ENCODE measurements at places on chromosomes 7 and 10. TPM values are rescaled to one million over a fixed set of nuclear protein-coding genes. Genes with fewer than 3 reads are reported as not detected.

EGFR gene
- 9.6 TPM for polyA plus RNA-seq

GJC3 gene
- polyA plus RNA-seq, result 0.34 TPM

DNA sequence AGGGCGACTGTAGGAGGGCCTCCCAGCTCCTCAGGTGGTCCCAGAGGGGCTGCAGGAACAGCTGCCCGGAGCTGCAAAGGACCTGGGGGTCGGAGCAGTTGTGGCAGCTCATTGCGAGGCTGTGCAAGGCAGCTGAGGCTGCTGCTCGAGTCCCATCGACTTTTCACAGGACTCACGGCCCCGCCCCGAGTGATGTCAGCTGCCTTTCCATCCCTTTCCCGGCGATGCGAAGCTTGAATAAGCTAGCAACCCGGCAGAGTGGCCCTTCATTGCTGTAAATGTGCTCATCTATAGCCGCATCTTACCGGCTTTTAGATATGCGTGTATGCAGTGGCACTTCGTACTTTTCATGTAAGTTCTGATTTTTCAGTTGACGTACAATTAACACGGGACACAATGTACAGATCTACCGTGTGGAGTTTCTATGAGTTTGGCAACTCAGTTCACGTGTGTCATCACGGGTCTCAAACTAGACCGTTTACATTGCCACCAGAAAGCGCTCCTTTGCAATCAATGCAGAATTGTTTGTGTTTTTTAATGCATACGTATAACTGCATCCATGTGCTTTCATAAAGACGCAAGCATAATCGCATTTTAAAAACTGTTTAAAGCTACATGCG, at the start of gene CH25H:
Gene CH25H, minus strand, starts transcription at position 137 of the 620 bp plus-strand sequence. Its CDS starts 25 bp downstream, at position 112.
- no peaks in the 10 kb centered on the region for H3K36me3 ChIP-seq
- peak within 1 kb of the TSS; percentile 30 for H3K27ac ChIP-seq
- DNase-seq, result peak; percentile 73
- H3K4me1 ChIP-seq, result peaks cover 18% of the 10 kb centered on the region
- peak within 1 kb of the TSS; percentile 53 for H3K4me3 ChIP-seq

GRCh38 chr7:124205526-124205925, 172.7 kb upstream of the TMEM229A start:
- no peak overlapping the region for H3K27ac ChIP-seq
- no peak for DNase-seq
- H3K4me3 ChIP-seq, result no peak overlapping the region
- no peaks in the 10 kb centered on the region for H3K4me1 ChIP-seq

GRCh38 chr7:93575555-93576399, 1.3 kb upstream of the CALCR start:
- no peak for DNase-seq
- H3K36me3 ChIP-seq, result no peaks in the 10 kb centered on the region
- no peaks in the 10 kb centered on the region for H3K4me1 ChIP-seq
- no peak overlapping the region for H3K4me3 ChIP-seq

- no peak for DNase-seq
- no peak overlapping the region for H3K4me3 ChIP-seq
- no peaks in the 10 kb centered on the region for H3K4me1 ChIP-seq
- H3K27me3 ChIP-seq, result peaks cover 3% of the 10 kb centered on the region
These were observed 84.5 kb downstream of the FAM241B start for GRCh38 chr10:69714572-69714971.

DNA sequence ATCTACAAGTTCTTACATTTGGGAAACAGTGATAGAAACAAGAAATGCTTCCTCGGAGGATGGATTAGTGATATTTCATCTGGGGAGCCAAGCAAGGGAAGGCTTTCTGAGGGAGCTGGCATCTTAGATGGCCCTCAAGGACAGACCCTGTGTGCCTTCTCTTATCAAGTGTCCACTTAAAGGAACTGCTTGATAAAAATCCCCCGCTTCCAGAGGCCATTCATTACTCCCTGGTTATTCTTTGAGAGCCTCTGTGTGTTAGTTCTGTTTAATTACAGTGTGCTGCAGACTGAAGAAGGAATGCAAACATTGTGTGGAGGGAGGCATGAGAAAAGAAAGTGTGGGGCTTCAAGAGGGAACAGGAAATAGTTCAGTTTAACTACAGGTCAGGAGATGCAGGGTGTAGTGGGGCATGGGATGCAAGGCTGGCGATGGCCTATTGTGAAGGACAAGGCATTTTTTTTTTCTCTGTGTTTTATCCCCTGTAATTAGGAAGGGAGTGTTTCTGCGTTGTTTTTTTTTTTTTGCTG, 145.4 kb downstream of the SNX10 start:
- H3K27ac ChIP-seq, result no peak overlapping the region
- H3K27me3 ChIP-seq, result no peaks in the 10 kb centered on the region
- DNase-seq, result no peak
- H3K4me1 ChIP-seq, result no peaks in the 10 kb centered on the region
- H3K36me3 ChIP-seq, result no peaks in the 10 kb centered on the region

STRIP2 gene
- 1.0 TPM for polyA plus RNA-seq

DYDC2 gene
- polyA plus RNA-seq, result not detected

DNA sequence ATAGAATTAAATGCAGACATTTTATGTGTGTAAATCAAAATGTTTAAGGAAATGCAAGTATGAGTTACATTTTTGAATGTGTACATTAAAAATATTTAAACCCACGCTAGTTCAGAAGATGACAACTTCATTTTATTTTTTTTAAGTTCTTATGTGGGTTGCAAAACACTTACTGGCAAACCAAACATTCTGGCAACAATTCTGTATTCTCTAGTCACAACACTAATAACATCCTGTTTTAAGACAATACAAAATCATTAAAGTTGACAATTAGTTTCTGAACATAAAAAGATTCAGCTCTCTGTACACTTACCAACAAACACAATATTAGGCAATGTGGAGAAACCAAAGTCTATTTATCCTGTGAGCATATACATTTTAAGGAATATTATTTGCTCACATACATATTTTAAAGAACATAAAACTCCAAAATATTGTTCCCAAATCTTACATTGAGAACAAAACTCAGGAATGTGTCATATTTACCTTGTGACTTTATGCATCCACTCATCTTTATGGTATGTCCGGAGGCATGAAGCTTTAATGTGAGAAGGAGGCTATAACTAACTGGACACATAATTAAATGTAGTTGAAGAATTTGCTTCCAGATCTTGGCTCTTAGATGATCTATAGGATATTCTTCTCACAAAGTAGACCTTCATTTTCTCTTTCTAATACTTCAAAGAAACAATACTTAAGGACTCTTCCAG, 134.7 kb downstream of the DGKB start:
- H3K27ac ChIP-seq, result no peak overlapping the region
- no peaks in the 10 kb centered on the region for H3K4me1 ChIP-seq
- H3K36me3 ChIP-seq, result no peaks in the 10 kb centered on the region
- no peak overlapping the region for H3K4me3 ChIP-seq
- no peaks in the 10 kb centered on the region for H3K27me3 ChIP-seq

SEMA3C gene
- 2.9 TPM for polyA plus RNA-seq

DNA sequence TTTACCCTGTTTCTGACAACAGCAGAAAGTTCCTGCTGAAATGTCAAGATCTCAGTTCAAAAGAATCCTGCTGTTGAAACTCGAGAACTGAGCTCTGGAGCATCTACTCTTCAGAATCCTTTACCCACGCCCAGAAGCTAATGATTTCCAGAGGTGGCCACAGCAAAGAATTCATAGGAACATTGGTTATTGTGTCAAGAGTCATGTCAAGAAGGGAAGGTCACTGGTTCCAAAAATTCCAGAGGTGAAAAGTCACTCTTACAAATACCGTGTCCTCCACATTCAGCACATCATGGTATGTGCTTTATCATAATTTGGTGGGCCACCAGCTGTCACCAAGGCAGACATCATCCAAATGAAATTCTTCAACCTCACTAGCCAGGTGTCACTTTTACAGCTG, 394.4 kb upstream of the NPVF start:
- no peak overlapping the region for H3K4me3 ChIP-seq
- H3K36me3 ChIP-seq, result no peaks in the 10 kb centered on the region
- H3K27me3 ChIP-seq, result no peaks in the 10 kb centered on the region
- DNase-seq, result no peak
- H3K27ac ChIP-seq, result no peak overlapping the region

- H3K27ac ChIP-seq, result no peak overlapping the region
- no peaks in the 10 kb centered on the region for H3K4me1 ChIP-seq
- H3K36me3 ChIP-seq, result no peaks in the 10 kb centered on the region
- DNase-seq, result no peak
These were observed 594.9 kb downstream of the LRMDA start for GRCh38 chr10:76026176-76026771.

DNA sequence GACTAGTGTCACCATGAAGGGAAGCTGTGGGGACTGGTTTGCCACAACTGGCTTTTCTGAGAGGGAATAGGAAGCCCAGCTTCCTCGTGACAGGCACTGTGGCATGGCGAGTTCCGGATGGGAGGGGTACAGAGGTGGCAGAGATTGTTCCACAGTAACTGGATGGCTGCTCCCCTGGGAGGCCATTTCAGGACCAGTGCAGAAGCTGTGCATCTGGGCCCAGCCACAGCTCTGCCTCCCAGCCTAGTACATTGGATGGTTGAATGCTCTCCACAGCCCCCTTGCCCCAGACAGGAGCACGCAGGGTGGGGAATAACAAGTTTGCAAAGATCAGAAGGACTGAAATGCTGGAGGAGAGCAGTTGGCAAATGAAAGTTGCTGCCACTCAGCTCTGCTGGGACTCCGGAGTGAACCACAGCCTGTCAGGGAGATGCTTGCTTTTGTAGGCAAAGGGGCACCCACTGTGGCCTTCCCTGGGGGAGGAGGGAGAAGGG, 51.8 kb downstream of the GSDME start:
- no peak for DNase-seq
- H3K27ac ChIP-seq, result no peak overlapping the region
- H3K4me3 ChIP-seq, result no peak overlapping the region
- H3K36me3 ChIP-seq, result no peaks in the 10 kb centered on the region

HOXA10 gene
- polyA plus RNA-seq, result 14.1 TPM

GNGT1 gene
- not detected for polyA plus RNA-seq

DNA sequence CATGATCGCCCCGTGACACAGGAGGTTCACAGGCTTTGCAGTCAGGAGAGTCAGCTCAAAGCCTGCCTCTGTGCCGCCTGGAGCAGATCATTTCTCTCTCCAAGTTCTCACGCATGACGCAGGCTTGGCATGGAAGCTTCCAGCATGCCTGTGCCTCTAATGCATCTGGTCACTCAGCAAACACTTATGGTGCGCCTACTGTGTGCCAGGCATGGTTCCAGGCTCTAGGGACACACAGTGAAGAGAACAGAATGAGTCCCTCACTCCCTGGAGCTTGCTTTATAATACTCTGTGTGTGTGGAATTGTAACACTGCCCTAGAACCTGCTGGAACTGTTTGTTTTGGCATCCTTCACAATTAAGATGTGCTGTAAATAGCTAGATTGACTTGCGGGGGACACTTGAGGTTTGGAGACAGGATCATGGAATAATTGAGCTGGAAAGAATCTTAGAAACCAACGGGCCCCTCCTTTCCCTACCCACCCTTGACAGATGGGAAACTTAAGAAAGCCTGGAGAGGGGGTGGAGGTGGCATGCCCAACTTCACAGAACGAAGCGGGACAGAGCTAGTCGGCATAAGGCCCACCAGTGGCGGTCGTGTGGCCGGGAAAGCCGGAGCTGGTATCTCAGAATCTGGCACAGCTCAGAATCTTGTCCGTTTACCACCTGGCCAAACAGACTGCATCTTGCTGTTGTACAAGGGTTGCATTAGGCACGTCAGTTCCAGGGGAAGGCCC, 4.6 kb upstream of the MYH16 start:
- no peak for DNase-seq
- H3K36me3 ChIP-seq, result no peaks in the 10 kb centered on the region
- H3K4me3 ChIP-seq, result no peak overlapping the region
- no peaks in the 10 kb centered on the region for H3K27me3 ChIP-seq

CRYGN gene
- polyA plus RNA-seq, result 0.56 TPM

DNA sequence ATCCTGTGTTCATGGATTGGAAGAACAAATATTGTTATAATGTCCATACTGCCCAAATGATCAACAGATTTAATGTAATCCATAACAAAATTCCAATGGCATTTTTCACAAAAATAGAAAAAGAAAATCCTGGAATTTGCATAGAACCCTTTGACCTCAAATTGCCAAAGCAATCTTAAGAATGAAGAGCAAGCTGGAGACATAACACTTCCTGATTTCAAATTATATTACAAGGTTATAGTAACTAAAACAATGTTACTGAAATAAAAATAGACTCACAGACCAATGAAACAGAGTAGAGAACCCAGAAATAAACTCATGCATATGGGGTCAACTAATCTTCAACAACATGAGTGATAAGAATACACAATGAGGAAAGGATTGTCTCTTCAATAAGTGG, 302.5 kb downstream of the PHTF2 start:
- no peaks in the 10 kb centered on the region for H3K27me3 ChIP-seq
- DNase-seq, result no peak
- H3K36me3 ChIP-seq, result no peaks in the 10 kb centered on the region
- H3K4me1 ChIP-seq, result no peaks in the 10 kb centered on the region
- no peak overlapping the region for H3K4me3 ChIP-seq
- no peak overlapping the region for H3K27ac ChIP-seq
